ENCODE measurements at places on chromosomes 11 and 22.

DNA sequence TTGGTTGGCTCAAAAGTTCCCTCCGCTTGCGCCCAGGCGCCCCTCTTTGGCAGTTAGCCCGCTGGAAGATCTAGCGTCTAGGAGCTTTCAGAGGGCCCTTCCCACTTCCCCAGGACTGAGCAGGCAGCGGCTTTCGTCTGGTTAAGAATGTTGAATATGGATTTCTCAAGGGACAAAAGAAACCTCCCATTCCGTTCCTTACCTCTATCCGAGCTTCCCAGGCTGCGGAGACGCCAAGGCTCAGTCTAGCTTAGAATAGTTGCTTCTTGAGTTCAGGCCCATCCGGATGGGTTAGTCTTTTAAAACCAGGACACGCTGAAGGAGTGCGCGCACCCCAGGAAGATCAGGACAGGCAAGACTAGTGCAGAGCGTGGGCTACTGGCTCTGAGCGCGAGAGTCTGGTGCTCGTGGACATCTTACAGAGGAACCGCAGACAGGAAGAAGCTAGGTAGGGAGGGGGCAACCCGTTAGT lies 1.6 kb downstream of the NELL1 start:
- peak; percentile 12 for DNase-seq

GRCh38 chr22:33726294-33726734 lies 194.0 kb downstream of the LARGE1 start:
- no peak for DNase-seq

DNA sequence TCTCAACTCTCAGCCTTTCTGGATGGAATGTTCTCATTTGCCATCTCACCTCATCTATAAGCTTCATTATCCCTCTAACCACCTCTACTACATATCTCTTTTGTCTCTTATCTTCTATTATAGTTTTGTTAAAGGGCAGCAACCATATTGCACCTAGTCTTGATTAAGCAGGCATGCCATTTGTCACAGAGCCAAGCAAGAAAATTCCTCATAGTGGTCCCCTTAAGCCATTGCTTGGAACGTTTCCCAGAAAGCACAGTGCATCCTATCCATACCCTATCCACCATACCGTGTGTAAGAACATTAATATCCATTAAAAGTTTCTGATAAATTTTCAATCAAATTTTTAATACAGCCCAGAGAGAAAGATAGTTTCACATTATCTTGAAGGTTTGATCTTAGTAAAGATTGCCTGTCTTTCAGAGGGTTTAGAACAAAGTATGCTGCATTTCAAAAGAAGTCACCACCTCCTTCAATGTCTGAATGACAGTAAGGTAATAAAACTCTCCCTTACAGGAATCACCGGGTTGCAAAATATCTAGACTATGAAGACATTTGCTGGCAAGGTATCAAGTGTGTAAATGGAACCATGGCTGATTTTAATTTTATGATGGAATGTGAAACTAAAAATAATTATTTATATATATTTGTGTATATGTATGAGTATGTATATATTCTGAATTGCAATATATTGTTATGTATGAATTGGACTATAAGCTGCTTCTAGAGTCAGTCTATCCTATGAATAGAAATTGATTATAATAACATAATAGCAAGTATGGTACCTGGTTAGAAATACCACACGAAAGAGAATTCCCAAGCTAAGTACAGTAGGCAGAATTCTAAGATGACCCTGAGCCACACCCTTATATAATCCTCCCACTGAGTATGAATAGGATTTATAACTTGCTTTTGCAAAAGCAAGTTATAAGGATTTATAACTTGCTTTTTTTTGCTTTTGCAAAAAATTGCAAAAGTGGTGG lies 1296.3 kb downstream of the LRRC4C start:
- peak; percentile 66 for DNase-seq

GRCh38 chr11:64878223-64878493 lies 263 bp downstream of the EHD1 start:
- DNase-seq, result peak; percentile 63

GRCh38 chr11:18066626-18067025 lies 20.6 kb upstream of the TPH1 start:
- no peak for DNase-seq

DNA sequence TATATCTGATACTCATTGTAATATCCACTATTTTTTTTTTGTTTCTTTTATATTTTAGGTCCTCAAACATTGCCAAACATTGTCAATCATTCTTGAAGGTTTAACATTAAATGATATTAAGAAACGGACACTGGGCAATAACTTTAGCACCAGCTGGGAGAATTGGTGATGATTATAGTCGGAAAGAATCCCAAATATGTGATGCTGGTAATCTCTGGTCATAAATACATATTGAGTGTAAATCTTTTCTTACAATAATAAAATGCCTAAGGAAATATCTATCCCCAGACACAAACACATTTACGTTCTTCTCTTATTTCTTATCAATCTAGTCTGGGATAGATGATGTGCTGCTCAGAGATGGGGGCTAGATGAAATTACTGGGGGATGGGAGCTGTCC lies 25.2 kb downstream of the OR51E2 start:
- no peak for DNase-seq

DNA sequence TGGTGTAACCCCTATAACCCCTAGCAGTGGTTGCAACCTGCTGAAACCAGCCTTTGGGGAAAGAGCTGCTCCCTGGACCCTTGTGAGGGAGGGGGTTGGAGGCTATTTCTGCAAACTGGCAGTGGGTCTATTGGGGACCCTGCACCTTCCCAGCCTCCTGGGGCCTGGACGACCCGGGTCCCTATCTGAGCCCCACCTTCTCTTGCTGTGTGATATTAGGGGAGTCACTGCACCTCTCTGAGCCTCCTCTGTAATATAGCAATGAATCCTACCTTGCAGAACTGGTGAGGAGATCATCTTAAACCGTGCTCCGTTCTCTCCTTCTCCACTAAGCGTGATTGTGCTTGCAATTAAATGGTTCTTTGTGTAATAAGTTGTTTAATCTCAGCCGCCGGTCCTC lies 24.0 kb upstream of the MPPED1 start:
- DNase-seq, result no peak

- DNase-seq, result no peak
Observed at GRCh38 chr11:5257296-5257695, 2.7 kb upstream of the HBG2 start.

DNA sequence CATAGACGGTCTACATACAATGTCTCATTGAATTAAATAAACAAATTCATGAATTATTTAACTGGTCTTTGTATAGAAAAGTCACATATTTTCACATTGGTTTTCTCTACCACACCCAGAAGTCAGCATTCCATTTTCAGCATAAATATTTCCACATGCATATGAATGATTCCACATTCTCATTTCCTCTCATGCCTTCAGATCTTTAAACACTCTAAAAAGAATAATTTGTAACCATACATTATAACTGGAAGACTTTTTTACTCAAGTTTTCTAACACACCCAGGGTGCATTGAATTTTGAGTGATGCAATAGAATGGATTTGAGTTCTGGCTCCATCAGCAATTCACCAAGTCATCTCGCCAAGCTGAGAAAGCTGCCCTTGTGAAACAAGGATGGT lies 501.8 kb upstream of the TENM4 start:
- no peak for DNase-seq

DNA sequence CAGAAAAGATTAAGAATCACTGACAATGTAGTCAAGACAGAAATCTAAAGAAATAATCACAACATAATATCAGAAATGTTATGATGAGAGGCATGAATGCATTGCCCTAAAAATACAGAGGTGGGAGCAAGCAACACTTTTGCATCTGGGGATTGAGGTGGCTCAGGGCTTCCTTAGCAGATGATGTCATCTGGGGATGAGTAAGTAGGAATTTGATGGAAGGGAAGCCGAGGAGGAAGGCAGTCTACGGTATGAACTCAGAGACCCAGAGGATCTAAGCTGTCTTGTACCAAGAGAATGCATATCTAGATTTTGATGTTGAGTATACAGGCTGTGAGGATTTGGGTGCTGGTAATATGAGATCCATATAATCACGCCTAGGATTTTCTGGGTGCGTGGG lies 193.0 kb upstream of the SNX19 start:
- no peak for DNase-seq

DNA sequence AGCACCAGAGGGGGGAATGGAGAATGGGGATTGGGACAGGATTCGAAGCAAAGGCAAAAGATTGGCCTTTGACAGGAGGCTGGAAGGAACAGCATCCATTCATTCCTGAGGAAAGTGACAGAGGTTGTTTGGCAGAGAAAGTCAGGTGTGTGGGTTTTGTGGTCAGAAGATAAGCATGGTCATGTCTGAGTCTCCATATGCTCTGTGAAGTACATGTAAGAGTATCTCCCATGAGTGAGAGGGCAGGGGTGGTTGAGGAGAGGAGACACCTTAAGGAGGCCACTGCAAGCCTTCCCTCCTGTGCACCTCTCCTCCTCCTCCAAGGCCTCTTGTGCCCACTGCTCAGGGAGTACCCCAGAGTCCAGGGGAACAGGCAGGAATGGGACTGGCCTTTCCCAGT lies 1.9 kb upstream of the NLRP10 start:
- DNase-seq, result no peak

GRCh38 chr11:70601861-70602538 lies 203.7 kb downstream of the CTTN start:
- no peak for DNase-seq

DNA sequence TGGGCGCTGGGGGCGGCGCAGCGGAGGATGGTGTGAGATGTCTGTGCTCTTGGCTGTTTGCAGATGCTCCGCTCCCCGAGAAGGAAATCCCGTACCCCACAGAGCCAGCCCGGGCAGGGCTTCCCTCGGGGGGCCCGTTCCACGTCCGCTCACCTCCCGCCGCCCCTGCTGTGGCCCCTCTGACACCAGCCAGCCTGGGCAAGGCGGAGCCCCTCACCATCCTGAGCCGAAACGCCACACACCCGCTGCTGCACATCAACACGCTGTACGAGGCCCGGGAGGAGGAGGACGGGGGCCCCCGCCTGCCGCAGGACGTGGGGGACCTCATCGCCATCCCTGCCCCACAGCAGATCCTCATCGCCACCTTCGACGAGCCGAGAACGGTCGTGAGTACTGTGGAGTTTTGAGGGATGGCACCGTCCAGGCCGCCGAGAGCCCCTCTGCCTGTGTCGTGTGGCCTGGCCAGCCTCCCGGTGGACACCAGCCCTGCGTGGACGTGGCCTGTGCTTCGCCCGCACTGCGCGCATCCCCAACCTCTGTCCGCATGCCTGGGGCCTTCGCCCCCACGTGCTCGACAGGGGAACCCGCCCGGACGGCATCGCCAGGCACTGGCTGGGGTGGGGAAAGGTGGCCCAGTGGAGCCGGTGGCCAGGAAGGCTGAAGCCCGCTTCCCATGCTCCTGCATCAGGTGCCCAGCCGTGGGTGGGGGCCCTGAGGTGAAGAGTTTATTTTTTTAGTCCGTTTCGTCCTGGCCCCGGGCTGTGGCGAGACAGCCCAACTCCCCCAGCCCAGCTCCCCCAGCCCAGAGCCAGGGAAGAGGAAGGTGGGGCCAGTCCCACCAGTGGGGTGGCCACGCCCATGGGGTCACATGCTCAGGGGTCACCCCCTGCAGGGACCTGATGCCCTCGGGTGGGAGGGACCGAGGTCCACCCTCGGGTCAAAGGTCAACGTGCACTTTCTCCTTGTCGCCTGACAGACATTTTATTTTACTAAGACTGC lies 6.5 kb upstream of the TRABD start:
- no peak for DNase-seq

- no peak for DNase-seq
Observed at GRCh38 chr11:11304550-11304949, 48.5 kb downstream of the CSNK2A3 start.

- DNase-seq, result peak; percentile 66
Observed at GRCh38 chr11:12377824-12378593, 638 bp downstream of the PARVA start.

GRCh38 chr11:68051191-68052136 lies 12.6 kb downstream of the TCIRG1 start:
- DNase-seq, result no peak

DNA sequence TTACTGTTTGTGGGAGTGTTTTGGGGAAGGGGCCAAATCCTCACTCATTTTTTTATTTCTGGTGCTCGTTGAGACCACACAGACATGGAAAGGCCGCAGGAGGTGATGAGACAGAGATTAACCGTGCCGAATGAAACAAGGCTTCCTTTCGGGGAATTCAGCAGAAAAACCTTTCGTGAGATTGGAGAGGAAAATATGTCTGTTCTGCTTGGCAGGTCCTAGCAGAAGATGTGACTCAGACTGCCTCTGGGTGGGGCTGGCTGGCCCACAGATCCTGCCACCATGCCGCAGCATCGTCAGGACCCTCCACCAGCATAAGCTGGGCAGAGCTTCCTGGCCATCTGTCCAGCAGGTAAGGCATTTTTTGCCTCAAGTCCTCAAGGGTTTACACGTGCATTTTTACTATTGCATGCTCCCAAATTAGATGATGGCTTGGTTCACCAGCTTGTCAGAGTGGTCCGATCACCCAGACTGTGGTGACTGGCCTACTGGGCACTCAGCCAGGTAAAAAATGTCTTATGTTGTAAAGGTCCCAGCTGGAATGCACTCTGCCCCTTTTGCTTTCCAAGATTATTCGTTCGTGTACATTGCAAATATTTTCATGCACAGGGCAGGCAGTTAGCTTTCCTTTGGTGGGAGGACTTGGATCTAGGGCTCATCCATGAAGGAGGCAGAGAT lies 1.5 kb downstream of the DDB2 start:
- DNase-seq, result peak; percentile 54

DNA sequence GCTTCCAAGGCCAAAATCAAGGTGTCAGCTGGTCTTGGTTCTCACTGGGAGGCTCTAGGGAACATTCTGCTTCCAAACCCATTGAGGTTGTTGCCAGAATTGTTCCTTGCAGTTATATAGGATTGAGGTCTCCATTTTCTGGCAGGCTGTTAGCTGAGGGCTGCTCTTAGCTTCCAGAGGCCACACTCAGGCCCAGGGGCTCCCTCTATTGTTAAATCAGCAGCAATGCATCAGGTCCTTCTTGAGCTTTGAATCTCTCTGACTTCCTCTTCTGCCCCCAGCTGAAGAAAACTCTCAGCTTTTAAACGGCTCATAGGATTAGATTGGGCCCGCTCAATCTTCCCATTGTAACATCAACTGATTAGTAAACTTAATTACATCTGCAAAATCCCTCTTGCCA lies 39.3 kb upstream of the BSX start:
- DNase-seq, result peak; percentile 85

- no peak for DNase-seq
Observed at GRCh38 chr22:27107386-27107785, 450.0 kb downstream of the MIAT start.

Data from NCI-H1105 treated with DMSO at 0.1 percent for 48 hours (cell line).